ENCODE measurements at places on chromosomes 13 and 19.

GRCh38 chr19:47495478-47496372 lies 11.7 kb upstream of the KPTN start:
- DNase-seq: no peak

- no peak for DNase-seq
Observed at GRCh38 chr19:50651174-50651573, 1.9 kb downstream of the C19orf81 start.

DNA sequence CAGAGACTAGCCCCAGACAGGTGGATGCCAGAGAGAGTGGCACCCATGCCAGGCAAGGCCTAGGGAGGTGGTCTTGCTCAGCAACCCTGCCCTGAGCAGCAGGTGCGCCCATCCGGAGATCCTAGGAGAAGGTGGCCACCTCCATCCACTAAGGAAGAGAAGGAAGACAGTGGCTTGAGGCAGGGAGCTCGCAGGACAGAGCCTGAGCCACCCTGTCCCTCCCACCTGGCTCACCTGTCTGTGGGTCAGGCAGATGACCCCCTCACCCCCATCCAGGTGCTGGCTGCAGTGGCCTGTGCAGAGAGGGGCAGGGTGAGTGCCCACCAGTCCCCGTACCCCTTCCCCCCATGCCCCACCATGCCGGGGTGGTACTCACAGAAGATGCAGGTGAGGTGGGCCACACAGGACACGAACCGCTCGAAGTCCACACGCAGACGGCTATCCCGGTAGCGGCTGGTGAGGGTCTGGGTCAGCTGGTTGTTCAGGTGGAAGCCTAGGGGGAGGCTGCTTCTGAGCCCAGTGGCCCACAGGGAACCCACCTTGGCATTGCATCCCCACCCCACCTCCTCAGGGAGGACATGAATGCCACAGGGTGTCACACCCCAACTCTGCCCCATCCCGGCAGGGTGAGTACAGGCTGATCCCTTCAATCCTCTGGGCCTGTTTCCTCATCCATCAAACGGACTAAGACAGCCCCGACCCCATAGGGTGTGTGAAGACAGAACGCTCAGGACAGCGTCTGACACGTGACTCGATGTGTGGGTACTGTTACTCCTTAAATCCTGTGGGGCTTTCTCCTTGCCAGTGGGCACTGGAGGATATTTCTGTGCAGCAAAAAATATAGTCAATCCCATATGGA lies 13.3 kb downstream of the CAPN12 start:
- DNase-seq: no peak

- DNase-seq: no peak
Observed at GRCh38 chr13:112532837-112533745, 54.9 kb downstream of the TUBGCP3 start.

- peak; percentile 82 for DNase-seq
Observed at GRCh38 chr19:18450931-18451836, 13.3 kb upstream of the ISYNA1 start.

- no peak for DNase-seq
Observed at GRCh38 chr13:49353908-49354307, 90.0 kb downstream of the CAB39L start.

- DNase-seq: no peak
Observed at GRCh38 chr13:53126841-53127245, 98.2 kb downstream of the OLFM4 start.

GRCh38 chr19:10846500-10847202 lies 1.6 kb upstream of the C19orf38 start:
- DNase-seq: no peak

DNA sequence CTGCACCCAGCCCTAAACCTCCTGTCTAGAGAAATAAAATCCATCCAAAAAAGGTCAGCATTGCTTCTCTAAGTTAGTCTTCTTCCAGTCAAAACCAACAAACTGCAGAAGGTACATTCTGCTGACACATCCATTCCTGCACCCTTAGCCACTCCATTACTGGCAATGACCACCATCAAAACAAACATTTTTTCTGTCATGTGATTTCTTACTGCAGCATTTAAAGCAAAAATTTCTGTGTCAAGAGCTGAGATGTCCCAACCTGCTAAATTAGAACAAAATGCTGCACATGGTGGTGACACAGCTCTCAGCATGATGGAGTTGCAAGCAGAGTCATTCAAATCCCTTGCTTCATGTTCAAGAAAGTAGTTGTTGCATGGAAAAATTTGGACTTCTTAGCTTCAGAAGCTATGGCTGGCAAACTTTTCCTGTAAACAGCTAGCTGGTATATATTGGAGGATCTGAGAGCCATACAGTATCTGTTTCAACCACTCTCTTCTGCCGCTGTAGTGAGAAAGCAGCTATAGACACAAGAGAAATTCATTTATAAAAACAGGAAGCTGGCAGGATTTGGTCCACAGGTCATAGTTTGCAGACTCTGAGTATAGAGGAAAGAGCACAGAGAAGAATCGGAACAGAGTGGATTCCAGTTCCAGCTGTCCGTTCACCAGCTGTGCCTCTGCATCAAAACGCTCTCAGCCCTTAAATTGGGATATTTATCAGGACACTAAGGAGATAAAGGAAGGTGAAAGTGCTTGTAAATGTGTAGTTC lies 17.4 kb downstream of the RUBCNL start:
- DNase-seq: no peak

- DNase-seq: no peak
Observed at GRCh38 chr13:71067165-71067815, 799.7 kb downstream of the DACH1 start.

DNA sequence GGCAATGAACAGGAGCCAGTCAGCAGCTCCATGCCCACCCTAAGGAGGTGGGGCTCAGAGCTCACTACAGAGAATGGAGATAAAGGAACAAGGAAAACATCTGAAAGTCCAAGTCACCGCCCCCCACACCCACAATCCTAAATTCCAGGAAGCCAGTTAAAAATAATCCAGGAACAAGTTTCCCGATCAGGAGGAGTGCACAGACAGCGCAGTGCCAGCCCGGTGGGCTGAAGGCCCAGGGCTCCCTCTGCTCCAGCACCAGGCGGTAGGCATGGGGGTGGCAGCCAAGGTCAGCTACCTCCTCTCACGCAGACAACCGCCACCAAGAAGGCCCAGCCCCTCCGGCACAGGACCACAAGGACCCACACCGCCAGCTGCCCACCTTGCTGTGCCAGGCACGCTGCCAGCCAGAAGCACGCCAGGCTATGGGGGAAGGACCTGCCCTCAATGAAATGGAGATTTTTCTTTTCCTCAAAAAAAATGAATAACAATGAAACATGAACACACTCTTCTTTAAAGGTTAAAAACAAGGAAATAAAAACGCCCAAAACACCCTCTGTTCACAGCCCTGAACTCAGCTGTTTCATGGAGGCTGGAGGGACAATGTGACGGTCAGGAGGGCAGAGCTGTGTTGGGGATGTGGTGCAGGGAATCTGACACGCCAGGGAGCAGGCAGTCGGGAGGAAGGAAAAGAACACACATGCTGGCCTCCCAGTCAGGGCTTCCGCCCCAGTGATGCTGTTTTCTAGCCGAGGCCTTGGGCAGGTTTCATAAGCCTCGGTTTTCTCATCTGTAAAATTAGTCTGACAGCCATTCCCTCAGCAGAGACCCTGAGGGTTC lies 11.0 kb downstream of the STK24 start:
- DNase-seq: no peak

DNA sequence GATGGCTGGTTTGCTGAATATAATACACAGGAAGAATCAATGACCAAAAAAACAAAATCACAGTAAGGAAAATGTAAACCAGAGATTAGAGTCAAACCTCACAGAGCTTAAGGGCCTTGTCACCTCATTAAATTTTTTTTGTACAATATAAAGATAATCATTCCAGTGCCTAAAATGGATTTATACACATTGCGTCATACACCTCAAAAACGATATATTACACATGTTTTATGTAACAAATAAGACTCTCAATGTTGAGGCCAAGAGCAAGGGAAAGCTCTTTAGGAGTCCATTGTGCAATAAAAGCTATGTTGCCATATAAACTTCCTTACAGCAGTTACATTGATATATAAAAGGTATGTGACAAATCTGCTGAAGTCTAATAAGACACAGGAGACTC lies 856.7 kb upstream of the SLITRK1 start:
- DNase-seq: no peak

DNA sequence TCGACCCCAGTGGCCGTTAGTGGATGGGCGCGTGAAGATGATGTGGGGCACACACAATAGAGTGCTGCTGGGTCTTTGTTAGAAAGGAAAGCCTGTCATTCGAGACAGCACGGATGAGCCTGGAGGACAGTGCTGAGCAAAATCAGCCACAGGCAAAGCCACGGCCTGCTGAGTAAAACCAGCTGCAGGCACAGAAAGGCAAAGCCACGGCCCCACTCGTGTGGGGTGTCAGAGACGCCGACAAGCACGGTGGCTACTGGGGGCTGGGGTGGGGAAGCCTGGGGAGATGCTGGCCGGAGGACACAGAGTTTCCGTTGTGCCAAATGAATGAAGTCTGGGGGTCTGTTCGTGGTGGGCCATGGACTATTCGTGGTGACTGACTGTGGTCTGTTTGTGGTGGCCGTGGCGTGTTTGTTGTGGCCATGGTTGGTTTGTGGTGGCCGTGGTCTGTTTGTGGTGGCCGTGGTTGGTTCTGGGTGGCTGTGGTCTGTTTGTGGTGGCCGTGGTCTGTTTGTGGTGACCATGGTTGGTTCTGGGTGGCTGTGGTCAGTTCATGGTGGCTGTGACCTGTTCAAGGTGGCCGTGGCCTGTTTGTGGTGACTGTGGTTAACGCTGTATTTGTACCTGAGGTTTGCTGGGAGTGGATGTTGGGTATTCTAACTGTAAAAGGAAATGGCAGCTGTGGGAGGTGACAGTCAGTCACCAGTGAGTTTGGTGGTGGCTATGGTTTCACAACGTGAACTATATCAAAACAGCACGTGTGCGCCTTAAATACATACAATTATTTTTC lies 36.3 kb downstream of the MCF2L start:
- DNase-seq: peak; percentile 14

- no peak for DNase-seq
Observed at GRCh38 chr13:52451135-52451804, 836 bp upstream of the VPS36 start.

- no peak for DNase-seq
Observed at GRCh38 chr19:10816691-10817090, 19.3 kb downstream of the TMED1 start.

DNA sequence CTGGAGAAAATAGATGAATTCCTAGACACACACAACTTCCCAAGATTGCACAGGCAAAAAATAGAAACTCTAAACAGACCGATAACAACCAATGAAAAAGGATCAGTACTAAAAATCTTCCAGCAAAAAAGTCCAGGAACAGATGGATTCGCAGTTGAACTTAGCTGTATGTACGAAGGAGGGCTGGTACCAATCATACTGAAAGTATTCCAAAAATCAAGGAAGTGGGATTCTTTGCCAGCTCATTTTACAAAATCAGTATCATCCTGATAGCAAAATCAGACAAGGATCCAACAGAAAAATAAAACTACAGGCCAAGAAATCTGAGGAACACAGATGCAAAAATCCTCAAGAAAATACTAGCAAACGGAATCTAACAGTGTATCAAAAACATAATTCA lies 6.5 kb upstream of the LILRB2 start:
- no peak for DNase-seq

- no peak for DNase-seq
Observed at GRCh38 chr19:55241143-55241934, 12.8 kb upstream of the TMEM86B start.

GRCh38 chr13:112054616-112055015 lies 12.3 kb upstream of the SOX1 start:
- DNase-seq: no peak

- no peak for DNase-seq
Observed at GRCh38 chr13:91664039-91664438, 265.6 kb downstream of the GPC5 start.

DNA sequence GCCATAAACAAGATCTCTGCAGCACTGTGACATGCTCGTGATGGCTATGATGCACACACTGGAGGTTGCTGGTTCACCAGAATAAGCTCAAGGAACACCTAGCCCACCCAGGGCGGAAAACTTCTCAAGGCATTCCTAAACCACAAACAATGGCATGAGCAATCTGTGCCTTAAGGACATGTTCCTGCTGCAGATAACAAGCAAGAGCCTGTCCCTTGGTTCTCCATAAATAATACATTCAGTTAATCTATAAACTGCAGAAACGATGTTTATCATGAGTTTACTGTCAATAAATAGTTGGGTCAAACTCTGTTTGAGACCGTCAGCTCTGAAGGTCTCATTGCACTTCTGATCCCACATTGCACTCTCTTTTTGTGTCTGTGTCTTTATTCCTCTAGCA lies 18.6 kb upstream of the ZNF266 start:
- no peak for DNase-seq

GRCh38 chr13:100984085-100984705 lies 309.6 kb upstream of the TMTC4 start:
- no peak for DNase-seq

- no peak for DNase-seq
Observed at GRCh38 chr19:27792576-27793127, 1420.3 kb downstream of the UQCRFS1 start.

DNA sequence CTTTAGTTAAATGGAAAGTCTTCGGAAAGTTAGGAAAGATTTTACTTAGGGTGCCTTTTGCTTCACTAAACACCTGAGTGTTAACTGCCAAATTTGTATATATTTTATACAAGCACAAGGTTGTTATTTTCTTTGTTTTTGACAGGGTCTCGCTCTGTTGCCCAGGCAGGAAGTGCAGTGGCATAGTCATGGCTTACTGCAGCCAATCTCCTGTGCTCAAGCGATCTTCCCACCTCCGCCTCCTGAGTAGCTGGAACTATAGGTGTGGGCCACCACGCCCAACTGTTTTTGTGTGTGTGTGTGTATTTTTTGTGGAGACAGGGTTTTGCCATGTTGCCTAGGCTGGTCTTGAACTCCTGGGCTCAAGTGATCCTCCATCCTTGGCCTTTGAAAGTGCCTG lies 16.2 kb downstream of the KCTD4 start:
- no peak for DNase-seq

- DNase-seq: no peak
Observed at GRCh38 chr13:72963762-72964161, 95.0 kb upstream of the KLF5 start.

DNA sequence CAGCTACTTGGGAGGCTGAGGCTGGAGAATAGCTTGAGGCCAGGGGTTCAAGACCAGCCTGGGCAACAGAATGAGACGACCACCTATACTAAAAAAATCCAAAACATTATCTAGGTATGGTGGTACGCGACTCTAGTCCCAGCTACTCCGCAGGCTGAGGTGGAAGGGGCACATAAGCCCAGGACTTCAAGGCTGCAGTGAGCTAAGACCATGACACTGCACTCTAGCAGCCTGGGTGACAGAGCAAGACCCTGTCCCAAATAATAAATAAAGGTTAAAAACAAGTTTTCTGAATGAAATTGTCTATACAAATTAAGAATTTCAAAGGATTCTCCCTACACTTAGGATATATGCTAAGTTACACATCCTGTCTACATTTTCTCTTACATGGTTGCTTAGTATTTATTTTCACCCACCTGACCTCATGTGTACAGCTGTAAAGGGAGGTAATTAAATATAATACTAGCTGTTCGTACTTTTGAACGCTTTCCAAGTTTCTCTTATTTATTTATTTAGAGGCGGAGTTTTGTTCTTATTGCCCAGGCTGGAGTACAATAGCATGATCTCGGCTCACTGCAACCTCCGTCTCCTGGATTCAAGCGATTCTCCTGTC lies 1.6 kb downstream of the SLC25A30 start:
- no peak for DNase-seq
